Head of caudate nucleus (tissue), 42 donors: ENCODE measurements at places on chromosomes 5 and 9.

GRCh38 chr5:1021136-1021968 is 12.8 kb downstream of the NKD2 start:
- no peak for DNase-seq

GRCh38 chr9:109989296-109989695 is 209.3 kb downstream of the PALM2AKAP2 start:
- no peak for DNase-seq

GRCh38 chr5:68087866-68088265 is 127.7 kb upstream of the PIK3R1 start:
- DNase-seq, result no peak

- no peak for DNase-seq
These were observed 314.1 kb upstream of the ATP10B start for GRCh38 chr5:161165998-161166660.

DNA sequence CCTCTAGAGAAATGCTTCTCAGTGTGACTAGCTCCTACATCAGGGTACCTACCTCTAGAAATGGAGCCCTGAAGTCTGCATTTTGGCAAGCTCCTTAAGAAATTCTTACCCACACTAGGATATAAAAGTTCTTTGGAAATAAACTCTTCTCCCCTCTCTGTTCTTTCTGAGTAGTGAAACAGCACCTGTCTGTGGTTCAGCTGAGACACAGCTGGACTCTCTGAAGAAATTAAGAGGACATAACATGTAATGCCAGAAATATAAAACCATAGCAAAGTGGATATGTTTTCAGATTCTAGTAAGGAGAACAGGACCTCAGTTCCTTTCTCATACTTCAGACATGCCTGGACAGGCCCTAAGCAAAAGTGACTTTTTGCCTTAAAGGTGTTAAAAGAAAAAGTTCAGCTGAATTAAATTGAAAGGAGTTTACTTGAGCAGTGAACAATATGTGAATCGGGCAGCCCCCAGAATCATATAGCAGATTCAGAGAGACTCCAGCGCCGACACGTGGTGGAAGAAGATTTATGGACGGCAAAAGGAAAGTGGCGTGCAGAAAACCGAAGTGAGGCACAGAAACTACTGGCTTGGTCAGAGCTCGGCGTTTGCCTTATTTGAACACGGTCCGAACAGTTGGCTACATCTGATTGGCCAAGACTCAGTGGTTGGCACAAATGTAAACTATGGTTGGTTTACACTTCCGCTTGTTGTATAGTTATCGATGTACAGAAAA is 64.5 kb downstream of the PRKACG start:
- DNase-seq, result no peak

DNA sequence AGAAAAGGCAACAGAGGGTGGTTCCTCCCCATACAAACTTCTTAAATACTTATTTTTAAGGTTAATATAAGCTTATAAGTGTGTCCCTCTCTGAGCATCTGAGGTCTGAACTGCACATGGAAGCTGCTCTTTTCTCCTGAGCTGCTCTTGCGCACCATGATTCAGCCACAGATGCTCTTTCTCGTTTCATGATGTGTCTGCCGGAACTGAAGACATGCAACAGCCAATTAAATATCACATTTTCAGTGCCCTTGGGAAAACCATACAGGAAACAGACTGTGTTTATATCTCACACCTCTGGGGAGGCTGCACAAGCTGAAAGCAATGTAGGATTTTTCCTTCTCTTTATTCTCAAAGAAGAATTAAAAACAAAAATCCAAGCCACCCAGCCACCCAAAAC is 96.8 kb upstream of the NREP start:
- no peak for DNase-seq
